ENCODE measurements at places on chromosomes 11 and 22.
A peak's percentile ranks its signal among the peaks of the same experiment; 100 is the strongest.

GRCh38 chr11:86523738-86524619 lies 148.4 kb downstream of the ME3 start:
- peak; percentile 28 for DNase-seq

GRCh38 chr11:58900479-58901420 lies 38.5 kb upstream of the GLYATL1 start:
- peak; percentile 87 for DNase-seq

DNA sequence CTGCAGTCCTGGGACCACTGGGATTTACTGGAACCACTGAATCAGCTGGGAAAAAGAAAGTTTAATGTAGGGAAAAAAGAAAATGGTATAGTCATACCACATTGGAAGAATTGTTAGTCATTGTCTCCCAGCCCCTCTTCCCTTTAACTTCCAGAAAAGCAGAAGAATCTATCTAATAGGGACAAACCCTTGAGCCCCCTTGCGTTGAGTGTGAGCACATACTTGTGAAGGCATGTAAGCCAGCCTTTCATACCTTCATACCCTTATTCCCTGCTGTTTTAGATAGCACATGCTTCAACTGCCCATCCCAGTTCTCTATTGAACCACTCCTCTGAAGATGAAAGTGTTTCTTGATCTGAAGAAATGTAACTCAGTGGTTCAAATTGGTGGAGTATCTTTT lies 6.6 kb downstream of the TREH start:
- DNase-seq: no peak

- DNase-seq: no peak
These were observed 11.4 kb downstream of the PRR14L start for GRCh38 chr22:31738566-31738965.

DNA sequence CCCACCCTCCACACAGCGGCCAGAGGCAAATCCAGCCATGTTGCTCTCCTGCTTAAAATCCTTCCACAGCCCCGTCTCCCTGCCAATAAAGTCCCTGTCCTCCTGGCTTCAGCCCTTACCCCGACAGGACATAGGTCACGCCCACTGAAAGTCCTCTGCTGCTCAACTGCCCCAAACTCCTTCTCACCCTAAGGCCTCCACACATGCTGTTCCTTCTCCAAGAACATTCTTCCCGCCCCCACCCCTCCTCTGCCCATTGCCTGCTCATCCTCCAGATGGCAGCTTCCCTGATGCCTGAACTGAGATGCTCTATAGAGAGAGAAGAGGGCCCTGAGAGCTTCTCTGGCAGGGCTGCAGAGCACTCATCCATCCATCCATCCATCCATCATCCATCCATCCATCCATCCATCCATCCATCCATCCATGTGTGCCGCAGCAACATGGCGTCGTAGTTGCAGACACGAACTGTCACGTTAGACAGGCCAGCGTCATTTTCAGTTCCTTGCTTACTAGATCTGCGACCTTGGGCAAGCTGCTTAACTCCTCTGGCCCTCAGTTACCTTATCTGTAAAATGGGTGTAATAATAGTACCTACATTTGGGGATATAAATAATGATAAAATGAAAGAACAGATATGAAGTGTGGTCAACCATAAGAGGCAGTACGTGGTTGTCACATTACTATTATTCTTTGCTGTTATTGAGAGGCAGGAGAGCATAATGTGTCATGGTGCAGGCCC lies 9.4 kb downstream of the NPTXR start:
- DNase-seq: no peak

GRCh38 chr11:60944490-60945294 lies 7.3 kb downstream of the SLC15A3 start:
- no peak for DNase-seq

- no peak for DNase-seq
These were observed at the start of gene DSCAML1 for GRCh38 chr11:117796872-117797529. TSS of gene DSCAML1 (minus strand) at chr11:117797216. CDS start at chr11:117797079, 137 bp downstream.

- peak; percentile 31 for DNase-seq
These were observed 153.9 kb downstream of the CHST1 start for GRCh38 chr11:45511566-45511965.

GRCh38 chr11:46120346-46121300 lies 631 bp downstream of the PHF21A start:
- peak; percentile 89 for DNase-seq

All from tongue (tissue), 3 donors.